Left colon (tissue), 2 donors: ENCODE measurements at places on chromosomes 5 and 9.

GRCh38 chr9:101440714-101441230, 5.2 kb upstream of the ALDOB start:
- DNase-seq, result no peak

DNA sequence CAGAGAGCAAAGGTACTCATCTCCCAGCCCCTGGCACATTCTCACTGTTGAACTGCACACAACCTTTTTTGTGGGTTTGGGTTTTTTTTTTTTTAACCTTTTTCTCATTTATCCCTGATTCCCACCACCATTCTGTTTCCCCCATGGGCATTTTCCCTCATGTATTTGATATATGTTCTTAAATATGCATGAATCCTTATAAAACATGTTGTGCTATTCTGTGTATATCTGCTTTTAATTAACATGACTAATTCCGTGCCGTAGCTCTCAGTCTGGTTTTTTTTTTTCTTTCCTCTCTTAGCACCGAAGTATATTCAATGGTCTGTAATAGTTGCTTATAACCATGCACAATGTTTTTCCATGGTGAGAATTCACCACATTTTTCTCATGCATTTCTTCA, 204.5 kb downstream of the RGS3 start:
- no peak for DNase-seq

- no peak for DNase-seq
Observed at GRCh38 chr5:128539038-128539429, 989 bp upstream of the FBN2 start.

DNA sequence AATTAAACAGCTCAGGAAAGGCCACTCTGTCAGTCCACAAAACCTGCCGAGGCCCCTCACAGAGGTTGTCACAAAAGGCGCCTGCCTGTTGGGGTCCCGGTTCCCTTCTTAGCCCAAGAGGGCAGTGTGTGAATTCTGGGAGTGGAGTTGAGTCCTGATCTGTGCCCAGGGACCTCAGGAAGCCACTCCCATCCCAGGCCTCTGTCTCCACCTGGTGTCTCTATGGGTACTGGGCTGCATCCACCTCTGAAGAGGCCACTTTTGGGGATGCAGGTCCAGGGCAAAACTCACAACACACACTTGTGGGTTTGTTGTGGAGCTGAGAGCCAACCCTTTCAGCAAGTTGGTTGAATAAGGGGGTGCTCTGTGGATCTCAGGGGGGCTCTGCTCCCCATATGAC, 74.3 kb upstream of the STXBP1 start:
- no peak for DNase-seq

DNA sequence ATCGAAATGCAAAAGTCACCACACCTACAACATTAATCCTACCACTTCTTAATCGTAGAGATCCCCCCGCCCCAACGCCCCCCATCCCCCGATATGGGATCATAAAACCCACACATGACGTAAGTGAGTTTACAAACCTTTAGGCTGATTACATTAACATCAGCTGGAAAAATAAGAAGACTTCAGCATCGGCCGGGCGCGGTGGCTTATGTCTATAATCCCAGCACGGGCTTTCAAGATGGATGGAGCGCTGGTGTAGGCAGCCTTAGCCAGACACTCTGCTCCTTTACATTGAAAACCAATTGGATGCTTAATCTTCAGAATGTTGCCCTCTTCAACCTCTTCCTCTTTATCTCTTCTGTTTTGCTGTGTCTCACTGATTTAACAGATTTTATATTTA, 1376.0 kb downstream of the MAT2B start:
- DNase-seq, result no peak

DNA sequence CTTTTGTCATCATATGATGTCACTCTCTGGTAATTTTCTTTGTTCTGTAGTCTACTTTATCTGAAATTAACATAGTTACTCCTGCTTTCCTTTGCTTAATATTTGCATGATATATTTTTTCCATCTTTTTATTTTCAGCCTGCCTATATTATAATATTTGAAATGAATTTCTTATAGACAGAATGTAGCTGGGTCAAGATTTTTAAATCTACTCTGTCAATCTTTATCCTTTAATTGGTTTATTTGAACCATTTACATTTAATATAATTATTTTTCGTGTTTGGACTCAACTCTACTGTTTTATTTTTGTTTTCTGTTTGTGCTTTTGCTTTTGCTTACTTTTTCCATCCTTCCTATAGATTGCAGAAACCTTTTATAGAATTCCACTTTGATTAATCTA, 118.0 kb downstream of the FOXD1 start:
- no peak for DNase-seq

GRCh38 chr9:93276973-93277372, 93.0 kb downstream of the WNK2 start:
- DNase-seq, result peak; percentile 14

DNA sequence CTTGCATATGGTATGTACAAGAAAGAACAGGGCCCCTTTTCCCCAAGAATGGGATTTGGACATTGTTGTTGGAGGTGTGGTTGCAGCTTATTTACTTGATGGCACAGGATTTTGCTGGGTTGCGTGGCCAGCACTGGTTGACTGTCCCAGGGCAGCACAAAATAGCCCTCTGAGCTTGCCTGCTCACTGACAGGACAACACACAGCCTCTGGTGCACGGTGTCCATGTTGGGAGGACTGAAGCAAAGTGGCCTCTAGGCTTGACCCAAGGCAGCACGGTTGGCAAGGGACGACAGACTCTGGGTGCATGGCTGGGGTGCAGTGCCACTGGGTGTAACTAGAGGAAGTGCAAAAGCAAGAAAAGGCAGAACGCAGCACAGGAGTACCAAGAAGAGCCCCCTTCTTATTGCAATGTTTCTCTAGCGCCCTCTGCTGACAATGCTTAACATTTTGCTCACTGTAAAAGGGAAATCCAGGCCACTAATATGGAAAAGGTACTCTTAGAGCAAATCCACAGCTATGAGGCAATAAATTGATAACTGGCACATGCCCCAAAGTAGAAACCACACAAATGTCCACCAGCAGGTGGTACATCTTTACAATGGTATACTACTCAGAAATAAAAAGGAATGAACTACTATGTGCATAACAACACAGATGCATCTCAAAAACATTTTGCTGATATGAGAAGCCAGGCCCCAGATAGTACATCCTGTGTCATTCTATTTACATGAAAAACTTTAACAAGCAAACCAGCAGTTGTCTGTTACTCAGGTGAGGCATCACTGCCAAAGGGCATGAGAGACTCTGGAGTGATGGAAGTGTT, 47.4 kb upstream of the BARX1 start:
- DNase-seq, result peak; percentile 25

DNA sequence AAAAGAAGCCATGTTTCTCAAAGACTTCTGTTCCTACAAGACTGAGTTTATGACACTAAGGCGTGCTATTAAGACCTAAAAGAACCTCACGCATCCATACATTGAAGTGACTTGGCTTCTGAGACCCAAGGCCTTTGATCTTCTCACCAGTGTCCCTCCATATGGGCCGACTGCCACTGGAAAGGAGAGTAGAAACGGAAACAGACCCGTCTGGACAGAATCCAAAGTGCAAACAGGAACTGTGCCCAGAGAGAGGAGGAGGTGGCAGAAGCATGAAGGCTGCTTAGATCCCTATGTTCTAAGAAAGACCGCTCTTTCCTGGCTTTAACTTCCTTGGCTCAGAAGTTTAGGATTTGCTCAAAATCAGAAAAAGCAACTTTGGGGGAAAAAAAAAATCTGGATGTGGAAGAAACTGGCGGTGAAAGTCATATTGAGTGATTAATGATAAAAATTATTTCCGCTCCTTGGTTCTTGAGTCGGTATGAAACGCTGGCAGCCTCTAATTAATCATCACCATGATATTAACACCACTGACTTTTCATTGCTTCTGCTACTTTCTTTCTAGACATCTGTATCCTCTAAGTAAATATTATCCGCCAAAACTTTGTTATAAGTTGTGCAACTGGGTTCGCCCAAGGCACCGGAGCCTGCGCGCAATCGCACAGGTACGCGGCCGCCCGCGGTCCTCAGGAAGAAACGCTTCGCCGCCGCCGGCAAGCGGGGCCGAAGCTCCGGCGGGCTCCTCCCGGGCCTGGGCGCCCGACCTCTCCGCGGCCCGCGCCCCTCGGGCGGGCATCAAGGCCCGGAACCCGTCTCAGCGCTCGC, 726 bp downstream of the DAP start:
- peak; percentile 65 for DNase-seq

GRCh38 chr5:102668220-102668932, 86.7 kb upstream of the PAM start:
- DNase-seq, result no peak

- peak; percentile 23 for DNase-seq
Observed at GRCh38 chr9:114347675-114348074, 18.0 kb downstream of the ORM2 start.

GRCh38 chr5:66249920-66250319, 105.8 kb downstream of the SREK1 start:
- DNase-seq, result no peak

GRCh38 chr9:111630182-111630963, 761 bp upstream of the DNAJC25 start:
- peak; percentile 15 for DNase-seq

DNA sequence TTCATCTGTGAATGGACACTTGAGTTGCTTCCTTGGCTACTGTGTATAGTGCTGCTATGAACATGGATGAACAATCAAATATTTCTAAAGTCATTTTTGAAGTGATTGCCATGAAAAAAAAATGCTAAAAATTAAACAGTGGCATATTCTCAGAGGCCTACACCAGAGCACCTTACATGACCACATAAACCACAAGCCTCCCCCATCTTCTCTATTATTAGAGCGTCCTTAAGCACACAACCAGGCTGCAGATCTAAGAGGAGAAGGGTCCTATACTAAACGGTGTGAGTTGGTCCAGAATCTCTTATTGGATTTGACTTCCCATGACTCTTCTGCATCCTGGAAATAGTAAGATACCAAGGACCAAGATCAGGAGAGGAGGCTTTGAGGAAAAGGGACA, 34.3 kb downstream of the PCA3 start:
- DNase-seq, result no peak

DNA sequence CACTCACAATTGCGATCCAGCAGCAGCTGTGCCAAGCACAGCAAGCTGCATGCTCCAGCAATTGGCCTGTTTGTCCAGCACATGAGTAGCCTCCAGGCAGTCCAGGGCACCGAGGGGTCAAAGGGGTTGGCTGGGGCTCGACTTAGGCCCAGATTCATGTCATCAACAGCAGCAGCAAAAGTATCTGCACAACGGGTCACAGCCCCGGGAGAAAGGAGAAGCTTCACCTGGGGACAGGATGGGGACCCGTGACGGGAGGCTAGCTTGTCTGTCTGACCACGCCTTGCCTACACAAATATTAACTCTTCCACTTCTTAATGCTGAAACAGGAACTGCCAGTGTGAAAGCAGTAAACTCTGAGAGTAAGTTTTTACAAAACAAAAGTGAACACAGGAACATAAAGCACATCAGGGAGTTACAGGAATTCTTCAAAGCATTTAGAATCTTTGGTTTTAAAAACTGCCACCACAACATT, 191.2 kb downstream of the PIK3R1 start:
- peak; percentile 42 for DNase-seq

- no peak for DNase-seq
Observed at GRCh38 chr5:73253047-73253660, 80.2 kb downstream of the TMEM174 start.

- no peak for DNase-seq
Observed at GRCh38 chr9:123893115-123893514, 36.8 kb downstream of the DENND1A start.

DNA sequence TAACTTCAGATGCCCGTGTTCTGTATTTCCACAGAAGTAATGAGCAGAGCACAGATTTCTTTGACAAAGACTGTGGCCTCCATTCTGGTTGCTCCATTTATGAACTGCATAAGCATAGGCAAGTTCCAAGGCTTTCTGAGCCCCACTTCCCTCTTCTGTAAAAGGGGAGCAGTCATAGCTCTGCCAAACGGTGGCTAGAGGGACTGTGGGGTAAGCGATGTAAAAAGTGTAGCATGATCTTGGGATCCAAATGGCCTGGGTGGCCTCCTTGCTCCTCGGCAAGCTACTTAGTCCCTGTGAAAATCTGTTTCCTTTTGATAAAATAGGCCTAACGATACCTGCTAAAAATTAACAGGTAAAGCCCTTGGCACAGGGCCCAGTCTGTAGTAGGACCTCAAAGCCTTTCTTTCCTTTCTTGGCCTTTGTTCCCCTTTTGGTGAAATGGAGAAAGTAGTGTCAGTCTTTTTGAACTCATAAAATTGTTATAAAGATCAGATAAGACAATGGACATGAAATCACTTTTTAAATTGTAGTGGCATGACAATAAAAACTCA, 646.6 kb downstream of the ACTL7B start:
- peak; percentile 81 for DNase-seq

- DNase-seq, result no peak
Observed at GRCh38 chr5:77518304-77518703, 26.2 kb upstream of the WDR41 start.

GRCh38 chr5:135136546-135136945, 102.5 kb upstream of the PITX1 start:
- no peak for DNase-seq

GRCh38 chr9:34994260-34994899, 4.8 kb downstream of the DNAJB5 start:
- no peak for DNase-seq

DNA sequence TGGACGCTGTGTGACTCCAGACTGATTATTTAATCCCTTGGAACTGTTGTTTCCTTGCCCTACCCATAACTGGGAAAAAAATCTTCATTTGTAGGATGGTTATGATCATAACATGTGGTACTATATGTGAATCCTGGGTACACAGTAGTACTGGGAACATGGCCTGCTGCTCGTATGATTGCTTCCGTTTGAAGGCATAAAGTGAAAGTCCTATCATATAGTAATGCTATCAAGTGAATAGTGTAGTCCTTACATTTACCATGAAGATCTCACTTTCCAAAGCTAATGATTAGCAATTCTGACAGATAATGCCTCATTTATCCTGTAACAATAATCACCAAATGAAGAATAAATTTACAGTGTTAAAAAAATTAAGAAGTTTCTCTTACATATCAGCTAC, 53.2 kb downstream of the MEF2C start:
- no peak for DNase-seq

- no peak for DNase-seq
Observed at GRCh38 chr5:126052791-126053190, 370.4 kb upstream of the GRAMD2B start.

DNA sequence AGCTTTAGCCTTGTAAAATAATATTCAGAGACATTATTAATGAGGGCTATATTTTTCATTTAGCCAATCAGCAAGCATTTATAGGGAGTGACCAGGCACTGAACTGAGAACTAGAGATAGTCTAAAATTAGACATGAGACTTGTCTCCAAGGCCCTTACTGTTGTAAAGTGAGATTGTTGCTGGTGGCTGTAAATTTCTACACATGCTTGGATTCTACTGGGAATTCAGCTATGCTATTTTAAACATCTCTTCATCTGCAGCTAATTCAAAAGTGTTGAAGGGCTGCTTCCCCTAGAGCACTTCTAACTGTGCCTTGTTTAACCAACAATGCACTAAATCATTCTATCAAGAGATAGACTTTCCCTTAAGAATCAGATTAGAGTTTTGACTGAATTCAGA, 67.4 kb downstream of the CHSY3 start:
- DNase-seq, result no peak
